ENCODE measurements at places on chromosomes 13 and 19. TPM values are rescaled to one million over a fixed set of nuclear protein-coding genes. Genes with fewer than 3 reads are reported as not detected.

The KCNC3 gene
- polyA plus RNA-seq = 0.89 TPM

The CYP4F8 gene
- polyA plus RNA-seq = not detected

The CRLF1 gene
- 19.7 TPM for polyA plus RNA-seq

The PSPN gene
- 0.82 TPM for polyA plus RNA-seq

The CEACAM4 gene
- polyA plus RNA-seq = not detected

The DPF1 gene
- polyA plus RNA-seq = 8.3 TPM

The ZNF726 gene
- not detected for polyA plus RNA-seq

The SOX21 gene
- polyA plus RNA-seq = 2.3 TPM

The PCSK4 gene
- 5.6 TPM for polyA plus RNA-seq

The C1QTNF9 gene
- polyA plus RNA-seq = not detected

The CAPN12 gene
- polyA plus RNA-seq = 19.1 TPM

The ZNF66 gene
- 18.5 TPM for polyA plus RNA-seq

The ERICH6B gene
- not detected for polyA plus RNA-seq

The ADPRHL1 gene
- 0.96 TPM for polyA plus RNA-seq

The NALCN gene
- 0.50 TPM for polyA plus RNA-seq

The OR10H1 gene
- 0.05 TPM for polyA plus RNA-seq

The OR7D2 gene
- not detected for polyA plus RNA-seq

The PLPPR2 gene
- polyA plus RNA-seq = 9.0 TPM

The PSG5 gene
- polyA plus RNA-seq = 0.32 TPM

The CD22 gene
- polyA plus RNA-seq = 0.32 TPM

The CABP5 gene
- polyA plus RNA-seq = not detected

The SBK2 gene
- 1.1 TPM for polyA plus RNA-seq

The MCF2L gene
- 4.8 TPM for polyA plus RNA-seq

The CGB1 gene
- not detected for polyA plus RNA-seq

The RPS16 gene
- polyA plus RNA-seq = 2,135 TPM

The SNRPA gene
- 326 TPM for polyA plus RNA-seq

The OR10H2 gene
- polyA plus RNA-seq = not detected

The OR7C1 gene
- polyA plus RNA-seq = 0.03 TPM

The PGLYRP1 gene
- not detected for polyA plus RNA-seq

The ZNF497 gene
- polyA plus RNA-seq = 0.44 TPM

The RFPL4AL1 gene
- not detected for polyA plus RNA-seq

The MYADM gene
- polyA plus RNA-seq = 49.9 TPM

The FGF14 gene
- polyA plus RNA-seq = not detected

The PSG11 gene
- not detected for polyA plus RNA-seq

The SOX1 gene
- polyA plus RNA-seq = not detected

The ATP4A gene
- polyA plus RNA-seq = 0.61 TPM

The PLEKHA4 gene
- 12.2 TPM for polyA plus RNA-seq

The TMPRSS9 gene
- polyA plus RNA-seq = 0.05 TPM

The ZNF837 gene
- polyA plus RNA-seq = 3.1 TPM

The ACER1 gene
- polyA plus RNA-seq = not detected

The SYNE4 gene
- 49.8 TPM for polyA plus RNA-seq

The C19orf67 gene
- polyA plus RNA-seq = not detected

The RNF113B gene
- polyA plus RNA-seq = 0.19 TPM

The FXYD1 gene
- 26.8 TPM for polyA plus RNA-seq

The RAB3A gene
- polyA plus RNA-seq = 20.3 TPM

The KL gene
- not detected for polyA plus RNA-seq

The PNMA8B gene
- 0.80 TPM for polyA plus RNA-seq

The RSPH6A gene
- not detected for polyA plus RNA-seq

The YIPF2 gene
- 45.3 TPM for polyA plus RNA-seq

The RAP2A gene
- polyA plus RNA-seq = 10.4 TPM

The LYL1 gene
- polyA plus RNA-seq = 0.77 TPM

The PRPF31 gene
- 94.2 TPM for polyA plus RNA-seq

The PSG6 gene
- polyA plus RNA-seq = not detected

The SLC25A41 gene
- 0.23 TPM for polyA plus RNA-seq

The MBD3L3 gene
- 0.49 TPM for polyA plus RNA-seq

The DKKL1 gene
- 2.9 TPM for polyA plus RNA-seq
